ENCODE measurements at places on chromosomes 16 and 17.

- no peak for DNase-seq
Measured at GRCh38 chr16:70418274-70418992, 20.5 kb downstream of the ST3GAL2 start.

DNA sequence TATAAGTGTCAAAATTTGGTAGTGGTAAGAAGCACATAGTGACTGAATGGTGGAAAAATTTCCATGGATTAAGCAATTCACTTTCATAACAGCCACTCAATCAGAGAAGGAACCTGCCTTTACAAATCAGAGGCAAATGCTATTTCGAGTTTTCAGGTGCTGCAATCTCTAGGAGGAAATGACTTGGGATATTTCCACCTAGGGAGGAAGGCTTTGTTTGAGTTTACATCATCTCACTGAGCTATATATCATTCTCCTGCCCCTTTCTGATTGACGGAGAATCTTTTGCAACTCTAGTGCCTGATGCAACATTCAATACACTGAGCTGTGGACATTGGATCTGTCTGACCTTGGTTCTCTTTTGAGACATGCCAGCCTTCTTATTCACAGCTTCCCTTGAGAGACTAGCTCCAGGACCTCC, 26.3 kb downstream of the MARCHF10 start:
- no peak for DNase-seq

GRCh38 chr17:74734256-74734655, 2.8 kb upstream of the RAB37 start:
- no peak for DNase-seq

DNA sequence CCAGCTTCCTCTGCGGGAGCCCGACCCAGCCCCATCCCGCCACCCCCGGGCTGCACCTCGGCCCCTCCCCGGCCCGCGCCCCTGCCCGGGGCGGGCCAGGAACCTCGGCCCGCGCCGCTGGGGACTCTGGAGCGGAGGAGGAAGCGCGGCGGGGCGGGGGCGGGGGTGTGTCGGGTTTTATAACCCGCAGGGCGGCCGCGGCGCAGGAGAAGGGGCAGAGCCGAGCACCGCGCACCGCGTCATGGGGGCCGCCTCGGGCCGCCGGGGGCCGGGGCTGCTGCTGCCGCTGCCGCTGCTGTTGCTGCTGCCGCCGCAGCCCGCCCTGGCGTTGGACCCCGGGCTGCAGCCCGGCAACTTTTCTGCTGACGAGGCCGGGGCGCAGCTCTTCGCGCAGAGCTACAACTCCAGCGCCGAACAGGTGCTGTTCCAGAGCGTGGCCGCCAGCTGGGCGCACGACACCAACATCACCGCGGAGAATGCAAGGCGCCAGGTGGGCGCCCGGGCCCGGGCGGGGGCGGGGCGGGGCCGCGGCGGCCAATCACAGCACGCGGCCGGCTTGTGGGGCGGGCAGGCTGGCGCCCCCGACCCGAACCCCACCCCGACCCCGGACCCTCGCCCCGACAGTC, at the start of gene ACE:
TSS of gene ACE (plus strand) at position 208 of the 626 bp plus-strand sequence. CDS start at position 242, 34 bp downstream.
- no peak for DNase-seq

GRCh38 chr16:76696876-76697275, 419.7 kb downstream of the CNTNAP4 start:
- no peak for DNase-seq

DNA sequence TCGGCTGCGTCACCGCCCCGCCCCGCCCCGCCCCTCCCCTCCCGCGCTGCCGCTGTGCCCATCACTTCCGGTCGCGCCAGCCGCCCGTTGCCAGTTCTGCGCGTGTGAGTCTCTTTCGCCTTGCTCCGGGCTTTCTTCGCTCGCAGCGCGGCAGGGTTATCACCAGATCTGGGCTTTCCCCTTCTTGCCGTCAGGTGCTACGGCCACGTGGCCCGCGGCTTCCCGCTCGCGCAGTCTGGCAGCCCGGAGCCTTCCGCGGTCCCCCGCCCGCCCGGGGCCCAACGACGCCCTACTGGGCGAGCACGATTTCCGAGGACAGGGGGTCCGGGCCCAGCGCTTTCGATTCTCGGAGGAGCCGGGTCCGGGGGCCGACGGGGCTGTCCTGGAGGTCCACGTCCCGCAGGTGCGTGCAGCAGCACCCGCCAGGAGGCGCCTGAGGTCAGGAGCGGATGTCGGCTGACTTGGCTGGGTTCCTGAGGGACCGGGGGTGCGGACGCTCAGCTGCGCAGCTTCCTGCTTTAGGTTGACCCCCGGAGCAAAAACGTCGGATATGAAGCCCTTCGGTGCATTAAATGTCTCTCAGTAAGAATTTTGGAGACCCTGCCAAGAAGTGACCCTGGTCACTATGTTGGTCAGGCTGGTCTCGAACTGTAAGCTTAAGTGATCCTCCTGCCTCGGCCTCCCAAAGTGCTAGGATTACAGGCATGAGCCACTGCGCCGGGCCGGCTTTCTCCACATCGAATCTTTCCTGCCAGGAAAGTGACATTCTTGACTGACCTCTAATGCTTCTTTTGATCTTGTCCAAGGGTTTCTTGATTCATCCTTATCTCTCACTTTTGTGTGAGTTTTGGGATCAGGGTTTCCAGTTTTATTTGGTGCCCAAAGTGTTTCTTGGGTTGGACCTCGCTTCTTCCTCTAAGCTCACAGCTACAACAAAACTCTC, at the start of gene METTL23:
TSS of gene METTL23 (plus strand) at position 64 of the 943 bp plus-strand sequence. CDS start 2,872 bp downstream, outside the sequence.
- DNase-seq, result no peak

DNA sequence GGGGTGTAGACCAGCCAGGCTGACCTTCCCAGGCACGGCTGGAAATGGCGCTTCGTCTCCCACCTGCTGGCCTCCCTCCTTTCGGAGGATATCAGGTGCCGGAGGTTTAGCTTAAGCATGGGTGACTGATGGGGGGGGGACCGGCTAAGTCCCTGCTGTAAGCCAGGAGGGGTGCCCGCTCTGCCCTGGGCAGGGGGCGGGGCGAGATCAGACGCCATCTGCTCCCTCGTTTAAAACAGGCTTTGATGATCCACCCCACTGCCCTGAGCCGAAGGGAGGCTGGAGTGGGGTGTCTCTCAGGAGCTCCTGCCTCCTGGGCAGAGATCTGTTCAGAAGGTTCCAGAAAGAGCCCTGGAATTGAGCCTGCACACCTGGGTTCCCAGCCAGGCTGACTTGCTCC, 26.0 kb downstream of the C16orf74 start:
- no peak for DNase-seq

DNA sequence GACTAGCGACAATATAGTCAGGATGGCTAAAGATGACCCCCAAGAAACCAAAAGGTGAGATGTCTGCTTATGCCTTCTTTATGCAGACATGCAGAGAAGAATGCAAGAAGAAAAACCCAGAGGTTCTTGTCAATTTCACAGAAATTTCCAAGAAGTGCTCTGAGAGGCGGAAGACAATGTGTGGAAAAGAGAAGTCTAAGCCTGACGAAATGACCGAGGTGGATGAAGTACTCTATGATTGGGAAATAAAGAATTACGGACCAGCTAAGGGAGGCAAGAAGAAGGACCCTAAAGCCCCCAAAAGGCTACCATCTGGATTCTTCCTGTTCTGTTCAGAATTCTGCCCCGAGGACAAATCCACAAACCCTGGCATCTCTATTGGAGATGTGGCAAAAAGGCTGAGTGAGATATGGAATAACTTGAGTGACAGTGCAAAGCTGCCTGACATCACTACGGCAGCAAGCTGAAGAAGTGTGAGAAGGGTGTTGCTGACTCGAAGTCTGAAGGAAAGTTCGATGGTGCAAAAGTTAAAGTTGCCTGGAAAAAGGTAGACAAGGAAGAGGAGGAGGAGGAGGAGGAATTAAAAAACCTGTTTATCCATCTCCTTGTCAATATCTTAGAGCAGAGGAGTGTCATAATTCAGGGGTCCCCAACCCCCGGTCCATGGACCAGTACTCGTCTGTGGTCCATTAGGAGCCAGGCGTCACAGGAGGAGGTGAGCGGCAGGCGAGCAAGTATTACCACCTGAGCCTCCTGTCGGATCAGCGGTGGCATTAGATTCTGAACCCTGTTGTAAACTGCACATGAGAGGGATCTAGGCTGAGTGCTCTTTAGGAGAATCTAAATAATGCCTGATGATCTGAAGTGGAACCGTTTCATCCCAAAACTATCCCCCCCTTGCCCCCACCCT, 25.1 kb upstream of the ADGRG1 start:
- DNase-seq, result no peak

DNA sequence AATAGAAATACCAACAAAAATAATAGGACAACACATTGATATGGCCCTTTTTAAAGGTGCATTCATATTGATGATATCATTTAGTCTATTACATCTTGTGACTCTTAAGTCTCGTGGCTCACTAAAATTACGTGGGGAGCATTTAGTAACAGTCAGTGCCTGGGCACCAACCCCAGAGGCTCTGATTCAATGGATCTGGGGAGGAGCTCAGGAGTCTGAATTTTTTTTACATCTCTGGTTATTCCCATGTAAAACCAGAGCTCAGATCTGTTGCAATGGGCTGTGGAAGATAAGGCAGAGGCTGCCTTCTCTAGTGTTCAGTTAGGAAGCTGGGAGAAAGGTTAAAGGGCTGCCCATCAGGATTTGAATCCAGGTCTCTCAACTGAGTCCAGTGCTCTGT, 549.9 kb upstream of the CDH5 start:
- no peak for DNase-seq

GRCh38 chr17:5237541-5238016, 2.9 kb upstream of the SCIMP start:
- DNase-seq, result peak; percentile 18

GRCh38 chr17:9212376-9213302, 191.3 kb downstream of the NTN1 start:
- no peak for DNase-seq

- DNase-seq, result no peak
Measured at GRCh38 chr17:82947051-82947991, 107.5 kb upstream of the ZNF750 start.

DNA sequence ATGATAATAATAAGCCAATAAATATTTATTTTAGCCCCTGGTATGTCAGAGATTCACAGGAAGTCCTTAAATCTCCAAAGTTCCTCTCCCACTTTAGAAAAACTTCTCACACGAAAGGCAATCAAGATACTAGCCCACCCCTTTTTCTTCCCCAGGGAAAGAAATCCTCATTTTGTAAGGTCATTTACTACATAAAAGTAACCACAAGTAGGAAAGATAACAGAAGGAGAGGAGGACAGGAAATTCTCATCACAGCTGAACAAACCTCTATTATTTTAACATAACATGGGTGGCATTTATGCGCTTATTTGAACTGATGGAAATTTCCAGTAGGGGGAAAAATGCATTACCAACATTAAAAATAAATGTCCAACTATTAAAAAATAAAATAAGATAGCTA, 3.4 kb downstream of the FAM222B start:
- DNase-seq, result no peak

GRCh38 chr17:16931318-16932060, 40.4 kb downstream of the TNFRSF13B start:
- no peak for DNase-seq

DNA sequence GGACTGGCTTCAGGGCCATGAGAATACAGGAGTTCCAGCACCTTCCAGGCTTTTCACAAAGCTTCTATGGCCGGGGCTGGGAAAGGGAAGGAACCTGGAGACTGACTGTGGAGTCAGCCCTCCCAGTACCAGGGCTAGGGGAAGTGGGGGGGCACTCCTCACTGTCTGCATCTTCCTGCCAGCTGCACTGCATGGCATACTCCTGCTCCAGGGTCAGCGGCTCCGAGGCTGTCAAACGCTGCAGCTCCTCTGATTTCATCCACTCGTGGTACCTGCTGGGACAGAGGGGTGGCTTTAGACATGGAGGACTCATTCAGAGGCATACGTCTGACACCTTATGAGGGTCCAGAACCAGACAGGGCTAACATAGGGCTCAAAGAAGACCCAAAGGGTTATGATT, 2.7 kb downstream of the NAT9 start:
- DNase-seq, result no peak

DNA sequence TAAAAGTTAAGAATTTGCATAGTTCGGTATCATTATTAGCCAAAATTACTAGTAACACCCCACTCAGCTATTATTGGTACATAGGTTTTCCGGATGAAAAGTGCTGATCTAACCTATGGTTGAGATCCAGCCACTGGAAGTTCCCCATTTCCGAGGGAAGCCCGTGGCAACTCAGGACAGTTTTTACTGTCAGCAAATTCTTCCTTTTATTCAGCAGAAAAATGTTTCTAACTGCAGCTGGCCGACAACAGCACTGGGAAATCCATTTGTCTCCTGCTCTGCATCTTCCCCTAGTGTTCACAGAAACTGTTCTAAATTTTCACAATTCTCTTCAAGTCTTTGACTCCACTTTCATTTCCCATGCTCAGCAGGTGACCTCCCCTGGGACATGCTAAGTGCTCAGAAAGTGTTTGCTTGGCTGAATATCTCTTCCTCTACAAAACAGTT, 15.5 kb upstream of the MMD start:
- no peak for DNase-seq

DNA sequence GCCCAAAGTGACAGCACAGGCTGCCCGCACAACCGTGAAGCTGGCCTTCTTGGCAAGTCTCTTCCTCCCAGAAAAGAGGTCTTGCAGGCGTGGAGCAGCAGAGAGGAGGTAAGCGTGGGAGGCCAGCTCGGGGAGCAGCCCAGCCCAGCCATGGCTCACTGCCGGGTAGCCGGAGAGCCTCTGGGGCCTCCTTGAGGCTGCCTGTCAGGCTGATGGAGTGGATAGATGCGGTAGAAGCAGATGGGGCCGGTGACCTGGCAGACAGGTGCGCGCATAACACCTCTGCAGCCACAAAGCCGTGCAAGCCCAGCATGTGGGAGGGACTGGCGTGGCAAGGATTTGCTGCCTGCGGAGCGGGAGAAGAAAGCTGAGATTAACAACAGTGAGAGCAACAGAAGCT, 17.1 kb upstream of the DOK4 start:
- DNase-seq, result no peak

- DNase-seq, result no peak
Measured at GRCh38 chr17:82301300-82301915, 16.0 kb downstream of the CD7 start.

GRCh38 chr16:84155771-84156170, 10.7 kb downstream of the DNAAF1 start:
- no peak for DNase-seq

- no peak for DNase-seq
Measured at GRCh38 chr16:79982361-79982760, 381.8 kb upstream of the MAF start.
